ENCODE measurements at places on chromosomes 7 and 10.

DNA sequence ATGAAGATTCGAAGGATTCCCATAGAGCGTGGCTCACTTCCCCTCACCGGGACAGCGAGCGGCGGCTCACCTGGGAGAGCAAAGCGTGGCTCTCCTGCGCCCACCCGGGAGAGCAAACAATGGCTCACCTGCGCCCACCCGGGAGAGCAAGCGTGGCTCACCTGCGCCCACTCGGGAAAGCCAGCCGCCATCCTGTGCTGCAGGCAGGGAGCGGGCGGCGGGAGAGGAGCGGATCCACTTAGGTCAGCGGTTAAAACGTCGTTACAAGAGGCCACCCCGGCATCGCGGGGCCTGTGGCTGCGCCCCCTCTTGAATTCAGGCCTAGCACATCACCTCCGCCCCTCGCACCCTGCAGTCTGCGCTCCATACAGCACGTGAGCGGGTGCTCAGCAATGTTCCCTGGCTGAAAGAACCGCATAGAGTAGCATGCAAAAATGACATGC, 461 bp upstream of the FIGNL1 start:
- no peak for DNase-seq

- no peak for DNase-seq
These were observed 44.3 kb upstream of the PDCD4 start for GRCh38 chr10:110827410-110827809.

GRCh38 chr7:87003872-87004798, 55.3 kb downstream of the ELAPOR2 start:
- no peak for DNase-seq

GRCh38 chr7:41809116-41809515, 106.2 kb upstream of the INHBA start:
- DNase-seq = no peak

DNA sequence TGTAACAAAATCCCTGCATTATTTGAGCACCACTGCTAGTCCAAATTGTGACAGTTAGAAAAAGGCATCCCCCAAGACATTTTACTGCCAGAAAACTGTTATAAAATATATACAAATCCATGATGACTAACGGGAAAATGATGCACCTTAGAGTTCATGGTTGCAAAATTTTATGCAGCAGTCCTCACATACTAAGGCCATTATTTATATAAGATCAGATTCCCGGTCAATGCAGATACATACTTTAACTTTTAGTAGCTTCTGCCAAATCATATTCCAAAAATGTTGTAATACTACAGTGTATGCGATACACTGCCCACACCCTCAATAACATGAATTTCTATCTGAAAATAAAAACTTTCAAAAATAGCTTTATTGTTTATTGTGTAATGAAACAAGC, 239.9 kb upstream of the ZNF32 start:
- no peak for DNase-seq

DNA sequence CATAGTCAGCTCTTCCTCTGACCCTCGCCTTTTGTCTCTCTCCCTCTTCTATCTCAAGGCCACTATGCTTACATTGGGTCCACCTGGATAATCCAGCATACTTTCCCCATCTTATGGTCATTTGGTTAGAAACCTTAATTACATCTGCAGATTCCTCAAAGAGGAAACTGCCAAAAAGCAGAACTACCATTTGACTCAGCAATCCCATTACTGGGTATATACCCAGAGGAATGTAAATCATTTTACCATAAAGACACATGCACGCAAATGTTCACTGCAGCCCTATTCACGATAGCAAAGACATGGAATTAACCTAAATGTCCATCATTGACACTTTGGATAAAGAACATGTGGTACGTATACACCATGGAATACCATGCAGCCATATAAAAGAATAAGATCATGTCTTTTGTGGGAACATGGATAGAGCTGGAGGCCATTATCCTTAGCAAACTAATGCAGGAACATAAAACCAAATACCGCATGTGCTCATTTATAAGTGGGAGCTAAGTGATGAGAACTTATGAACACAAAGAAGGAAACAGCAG, 114.8 kb upstream of the NPY start:
- no peak for DNase-seq

DNA sequence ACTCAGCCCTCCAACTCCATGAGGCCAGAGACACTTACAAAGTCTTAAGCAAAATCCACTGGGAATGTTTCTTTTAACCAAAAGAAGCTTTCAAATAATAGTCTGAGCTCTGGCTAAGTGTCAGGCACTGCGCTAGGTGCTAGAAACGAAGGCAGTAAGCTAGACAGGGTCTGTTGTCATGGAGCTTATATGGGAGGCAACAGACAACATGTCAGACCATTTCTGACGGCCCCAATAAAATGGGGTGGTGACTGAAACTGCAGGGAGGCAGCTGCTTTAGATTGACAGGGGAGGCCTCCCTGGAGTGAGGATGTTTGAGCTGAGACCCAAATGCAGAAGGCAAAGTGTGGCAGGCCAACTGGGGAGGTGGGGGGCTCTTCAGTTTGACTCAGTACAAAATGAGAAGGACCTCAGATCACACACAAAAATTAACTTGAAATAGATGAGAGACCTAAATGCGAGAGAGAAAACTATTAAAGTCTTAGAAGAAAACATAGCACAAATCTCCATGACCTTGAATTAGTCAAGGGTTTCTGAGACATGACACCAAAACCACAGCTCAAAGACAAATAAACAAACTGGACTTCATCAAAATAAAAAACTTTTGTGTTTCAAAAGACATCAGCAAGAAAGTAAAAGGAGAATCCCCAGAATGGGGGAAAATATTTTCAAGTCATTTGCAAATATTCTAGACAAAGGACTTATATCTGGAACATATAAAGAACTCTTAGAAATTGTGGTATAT, 40.6 kb downstream of the SH3PXD2A start:
- no peak for DNase-seq

- DNase-seq = no peak
These were observed 2.2 kb downstream of the STRIP2 start for GRCh38 chr7:129436335-129436923.

- DNase-seq = no peak
These were observed 257.2 kb downstream of the CTNNA3 start for GRCh38 chr10:67438605-67439304.

DNA sequence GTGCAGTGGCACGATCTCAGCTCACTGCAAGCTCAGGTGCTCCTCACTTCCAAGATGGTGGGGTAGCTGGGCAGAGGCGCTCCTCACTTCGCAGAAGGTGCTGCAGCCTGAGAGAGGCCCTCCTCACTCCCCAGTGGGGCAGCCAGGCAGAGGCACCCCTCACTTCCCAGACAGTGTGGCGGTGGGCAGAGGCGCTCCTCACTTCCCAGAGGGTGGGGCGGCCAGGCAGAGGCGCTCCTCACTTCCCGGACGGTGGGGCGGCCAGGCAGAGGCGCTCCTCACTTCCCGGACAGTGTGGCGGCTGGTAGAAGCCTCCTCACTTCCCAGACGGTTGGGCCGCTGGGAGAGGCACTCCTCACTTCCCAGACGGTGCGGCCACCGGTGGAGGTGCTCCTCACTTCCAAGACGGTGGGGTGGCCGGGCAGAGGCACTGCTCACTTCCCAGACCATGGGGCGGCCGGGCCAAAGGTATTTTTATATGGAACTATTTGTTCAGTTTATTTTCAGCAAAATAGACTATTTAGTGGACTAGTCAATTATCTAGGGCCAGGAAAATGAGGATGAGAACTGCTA, 57.7 kb upstream of the PPP1R9A start:
- no peak for DNase-seq

GRCh38 chr10:76553263-76554032, 1084.2 kb downstream of the KCNMA1 start:
- DNase-seq = no peak

- no peak for DNase-seq
These were observed 3.4 kb upstream of the CEP41 start for GRCh38 chr7:130444234-130444633.

- no peak for DNase-seq
These were observed 38.6 kb downstream of the VOPP1 start for GRCh38 chr7:55533729-55534080.

DNA sequence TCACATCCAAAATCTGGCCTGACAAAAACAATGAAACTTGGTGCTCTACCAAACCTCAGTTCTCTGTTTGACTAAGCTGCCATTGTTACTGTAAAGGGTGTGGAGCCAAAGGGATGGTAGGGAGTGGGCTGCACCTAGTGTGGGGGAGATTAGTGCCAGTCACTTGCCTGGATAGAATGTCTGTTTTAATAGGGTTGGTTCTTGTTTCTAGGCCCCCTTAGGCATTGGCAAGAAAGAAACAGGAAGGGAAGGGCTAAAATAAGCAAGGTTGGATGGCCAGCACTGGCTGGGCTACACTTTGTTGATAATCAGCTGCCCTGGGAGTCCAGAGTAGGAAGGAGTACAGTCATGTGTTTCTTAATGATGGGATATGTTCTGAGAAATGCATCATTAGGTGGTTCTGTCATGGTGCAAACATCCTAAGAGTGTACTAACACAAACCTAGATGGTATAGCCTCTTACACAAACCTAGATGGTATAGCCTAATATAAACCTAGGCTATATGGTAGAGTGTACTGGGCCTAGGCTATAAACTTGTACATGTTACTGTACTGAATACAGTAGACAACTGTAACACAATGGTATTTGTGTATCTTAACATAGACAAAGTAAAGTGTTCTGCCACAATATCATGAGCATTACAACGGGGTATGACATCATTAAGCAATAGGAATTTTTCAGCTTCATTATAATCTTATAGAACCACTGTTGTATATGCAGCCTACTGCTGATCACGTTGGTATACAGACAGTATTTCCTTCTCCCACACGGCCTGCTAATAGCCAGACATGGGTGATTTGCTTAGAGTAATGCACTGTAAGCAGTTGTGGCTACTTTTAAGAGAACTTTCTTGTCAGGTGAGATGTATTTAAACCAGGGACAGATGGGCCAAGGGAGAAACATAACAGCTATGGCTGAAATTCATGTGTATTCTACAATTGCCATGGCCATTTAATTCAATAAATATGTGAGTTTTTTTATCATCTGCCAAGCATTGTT, 15.4 kb downstream of the BBIP1 start:
- DNase-seq = no peak

DNA sequence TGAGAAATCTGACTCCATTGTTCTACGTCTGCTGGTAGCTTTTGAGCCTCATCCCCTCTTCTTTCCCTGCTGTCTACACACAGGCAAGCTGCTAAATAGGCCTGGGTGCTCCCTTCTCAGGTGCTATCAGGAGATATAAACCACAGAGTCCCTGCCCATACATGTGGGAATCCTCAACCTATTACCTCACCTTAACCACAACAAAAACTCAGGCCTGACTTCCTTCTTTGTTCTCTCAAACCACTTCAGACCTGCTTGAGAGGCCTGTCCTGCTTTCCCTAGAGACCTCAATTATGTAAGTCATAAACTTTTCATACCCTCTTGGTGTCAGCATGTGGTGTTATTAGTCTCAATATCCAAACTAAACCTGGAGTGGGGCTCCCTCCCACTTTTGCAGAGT, 75.0 kb upstream of the MAGI2 start:
- peak; percentile 85 for DNase-seq

- no peak for DNase-seq
These were observed 335.2 kb downstream of the PRPF18 start for GRCh38 chr10:13921941-13922340.

GRCh38 chr7:137343281-137343841, at the start of gene PTN:
Gene PTN (minus strand): TSS chr7:137343733. CDS start chr7:137254973, 88,760 bp downstream.
- DNase-seq = no peak

GRCh38 chr7:83271212-83272099, 108.8 kb upstream of the PCLO start:
- DNase-seq = peak; percentile 39

DNA sequence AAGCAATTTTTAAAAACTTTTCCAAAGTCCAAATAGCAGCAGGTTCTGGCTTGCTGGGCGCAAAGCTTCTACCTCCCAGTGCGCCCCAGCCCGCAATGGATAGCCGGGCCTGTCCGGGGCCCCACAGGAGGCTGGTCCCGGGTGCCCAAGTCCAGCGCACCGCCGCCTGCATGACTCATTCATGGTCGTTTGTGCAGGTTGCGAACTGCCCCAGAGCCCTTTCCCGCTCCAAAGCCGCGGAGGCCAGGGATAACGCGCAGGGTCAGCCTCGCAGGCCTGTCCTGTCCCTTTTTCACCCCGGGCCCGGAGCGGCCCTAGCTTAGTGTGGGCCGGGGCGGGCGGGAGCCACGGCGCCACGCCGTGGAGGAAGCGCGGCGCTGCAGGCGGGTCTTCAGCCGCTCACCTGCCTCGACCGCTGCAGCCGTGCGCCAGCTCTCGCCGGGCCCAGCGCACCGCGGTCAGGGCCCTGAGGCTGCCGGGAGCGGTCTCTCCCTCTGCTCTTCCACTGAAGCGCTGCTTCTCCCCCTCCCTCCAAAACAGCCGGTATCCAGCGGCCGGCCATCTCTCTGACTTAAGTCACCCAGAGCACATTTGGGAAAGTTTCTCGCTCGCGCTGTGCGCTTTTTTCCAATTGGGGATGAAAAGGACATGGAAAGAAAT, 1.7 kb upstream of the EGR2 start:
- DNase-seq = peak; percentile 58

GRCh38 chr7:121394709-121395140, 1.4 kb downstream of the FAM3C start:
- no peak for DNase-seq

- DNase-seq = no peak
These were observed 34.3 kb upstream of the ZNF32 start for GRCh38 chr10:43682956-43683355.

DNA sequence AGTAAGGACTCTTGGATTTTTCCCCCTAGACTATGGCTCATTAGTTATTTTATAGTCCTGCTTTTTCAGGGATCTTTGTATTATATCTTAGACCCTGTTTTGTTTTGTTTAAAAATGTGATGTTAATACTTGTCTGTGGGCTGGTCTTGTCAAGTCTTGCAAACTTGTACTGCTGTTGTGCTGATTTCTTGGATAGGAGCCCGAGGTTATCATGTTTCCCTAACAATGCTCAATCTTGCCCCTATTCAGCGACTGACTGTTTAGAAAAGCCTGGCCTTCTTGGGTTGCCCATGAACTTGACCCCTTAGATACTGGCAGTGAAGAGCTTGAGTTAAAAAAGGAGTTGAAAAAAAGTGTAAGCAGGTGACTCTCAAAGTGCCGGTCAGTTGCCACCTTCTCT, 115.7 kb downstream of the KIAA1217 start:
- DNase-seq = no peak

GRCh38 chr7:44145479-44145968, 4.4 kb upstream of the MYL7 start:
- no peak for DNase-seq

Measured in NCI-H226 (cell line).